GM13977 (cell line): ENCODE measurements at places on chromosomes 11 and 22.

GRCh38 chr11:76207642-76208401 is 1.5 kb upstream of the WNT11 start:
- DNase-seq: peak; percentile 93

DNA sequence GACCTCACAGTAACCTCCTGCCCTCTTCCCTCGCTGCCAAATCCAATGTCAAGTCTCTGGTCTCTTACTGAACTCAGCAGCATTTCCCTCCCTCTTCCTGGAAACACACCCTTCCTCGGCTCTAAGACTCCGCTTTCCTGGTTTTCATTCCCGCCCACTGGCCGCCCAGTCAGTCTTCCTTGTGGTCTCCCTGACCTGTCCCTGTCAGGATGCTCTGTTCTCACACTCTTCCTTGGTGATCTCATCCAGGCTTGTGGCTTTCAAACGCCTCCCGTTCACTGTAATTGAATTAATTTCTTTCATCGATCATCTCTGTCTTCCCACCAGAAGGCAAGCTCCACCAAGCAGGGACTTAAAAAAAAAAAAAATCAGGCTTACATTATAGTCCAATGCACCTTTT is 33.5 kb downstream of the MYO18B start:
- no peak for DNase-seq

DNA sequence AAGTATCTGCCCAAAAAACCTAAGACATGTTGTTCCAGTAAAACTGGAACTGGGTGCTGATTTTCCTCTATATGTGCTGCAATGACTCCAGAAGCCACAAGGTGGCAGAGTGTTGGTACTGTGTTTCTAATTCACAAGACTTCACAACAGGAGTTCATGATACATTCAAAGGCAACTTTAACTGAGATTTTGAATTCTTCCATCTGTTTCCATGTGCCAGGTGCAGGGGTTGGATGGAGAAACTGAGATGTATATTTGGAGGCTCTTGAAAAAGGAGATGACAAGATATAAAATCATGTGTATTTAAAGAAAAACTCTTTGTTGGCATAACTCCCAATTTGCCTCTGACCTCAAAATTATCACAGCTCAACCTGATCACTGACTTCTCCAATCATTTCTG is 1098.6 kb upstream of the CCDC90B start:
- DNase-seq: peak; percentile 20

- DNase-seq: no peak
Measured at GRCh38 chr22:37870273-37870672, 21.1 kb downstream of the EIF3L start.

DNA sequence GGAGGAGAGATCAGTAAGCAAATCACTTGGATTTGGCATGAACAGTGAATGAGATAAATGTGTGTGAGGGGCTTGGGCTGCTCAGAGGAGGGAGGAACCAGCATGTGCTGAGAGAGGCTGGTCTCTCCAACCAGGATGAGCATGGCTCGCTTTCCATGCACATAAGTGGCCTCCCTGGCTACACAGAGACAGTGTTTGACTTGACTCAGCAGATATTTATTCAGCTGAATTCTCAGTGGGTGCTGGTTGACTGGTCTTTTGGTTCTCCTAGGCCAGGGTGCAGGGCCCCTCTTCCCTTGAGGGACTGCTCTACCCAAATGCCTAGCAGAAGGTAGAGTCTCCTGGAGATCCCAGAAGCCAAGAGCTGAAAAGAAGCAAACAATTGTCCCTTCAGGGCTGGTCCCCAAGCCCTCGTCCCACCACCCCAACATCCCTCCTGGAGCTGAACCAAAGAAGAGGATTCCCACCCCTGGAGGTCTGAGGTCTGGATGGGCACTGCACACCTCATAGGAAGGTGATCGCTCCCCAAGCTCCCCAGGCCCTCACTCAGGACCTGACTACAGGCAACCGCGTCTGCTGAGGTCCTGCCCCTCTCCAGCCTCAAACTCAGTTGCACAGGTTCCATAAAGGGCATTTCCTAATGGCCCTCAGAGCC is 3.3 kb upstream of the TRIM29 start:
- DNase-seq: peak; percentile 3

DNA sequence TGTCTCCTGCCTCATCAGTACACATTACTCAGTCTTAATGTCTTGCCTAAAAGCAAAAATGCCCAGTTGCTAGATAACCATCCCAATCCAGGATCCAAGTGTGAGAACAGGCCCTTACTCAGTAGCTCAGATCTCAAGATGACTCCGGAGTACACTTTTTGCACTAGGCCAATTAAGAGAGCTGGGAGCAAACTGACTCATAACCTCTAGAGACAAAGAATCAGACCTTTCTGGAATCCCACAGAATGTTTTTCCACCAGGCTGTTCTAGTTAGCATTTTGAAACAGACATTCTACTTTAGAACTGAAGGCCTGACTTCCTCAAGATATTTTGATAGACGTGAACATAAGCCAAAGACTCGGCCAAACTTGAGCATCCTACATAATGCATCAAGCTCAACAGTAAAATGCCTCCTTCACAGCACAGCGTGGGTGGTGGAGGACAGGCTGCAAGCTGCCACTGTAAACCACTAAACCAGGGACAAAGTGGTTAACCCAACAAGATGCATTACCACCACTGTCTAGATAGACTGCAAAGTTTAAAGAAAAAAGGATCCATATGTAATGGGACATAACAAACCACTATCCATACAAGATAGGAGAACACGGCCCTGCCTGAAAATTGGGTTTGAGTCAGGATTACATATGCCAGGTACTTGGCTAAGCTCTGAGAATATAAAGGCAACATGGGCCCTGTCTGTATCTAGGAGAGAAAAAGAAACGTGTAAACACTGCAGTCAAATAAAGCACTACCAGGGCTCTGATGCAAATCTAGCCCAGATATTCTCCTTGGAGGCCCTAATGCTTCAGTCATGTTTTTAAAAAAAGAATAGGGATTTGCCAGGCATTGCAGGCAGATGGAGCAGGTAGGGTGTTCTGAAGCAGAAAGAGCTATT is 48.3 kb downstream of the MYH9 start:
- no peak for DNase-seq

- no peak for DNase-seq
Measured at GRCh38 chr11:72842653-72843330, 28.6 kb downstream of the ATG16L2 start.

- no peak for DNase-seq
Measured at GRCh38 chr22:49589301-49589700, 238.4 kb downstream of the BRD1 start.

DNA sequence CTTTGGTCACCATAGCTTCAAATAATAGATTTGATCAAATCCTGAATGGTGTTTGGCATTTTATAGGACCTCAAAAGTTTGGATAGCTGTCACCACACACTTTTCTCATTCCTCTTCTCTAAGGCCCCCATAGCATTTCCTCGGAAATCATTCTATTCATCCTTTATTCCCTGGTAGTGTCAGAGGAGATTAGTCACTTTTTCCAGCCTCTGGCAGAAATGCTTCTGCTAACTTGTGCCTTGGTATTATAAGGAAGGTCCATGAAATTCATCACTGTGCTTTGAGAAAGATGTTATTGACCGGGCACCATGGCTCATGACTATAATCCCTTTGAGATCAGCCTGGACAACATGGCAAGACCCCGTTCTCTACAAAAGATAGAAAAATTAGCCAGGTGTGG is 19.7 kb upstream of the NUP160 start:
- DNase-seq: no peak

- DNase-seq: no peak
Measured at GRCh38 chr22:19357270-19358105, 66.0 kb upstream of the CLTCL1 start.

DNA sequence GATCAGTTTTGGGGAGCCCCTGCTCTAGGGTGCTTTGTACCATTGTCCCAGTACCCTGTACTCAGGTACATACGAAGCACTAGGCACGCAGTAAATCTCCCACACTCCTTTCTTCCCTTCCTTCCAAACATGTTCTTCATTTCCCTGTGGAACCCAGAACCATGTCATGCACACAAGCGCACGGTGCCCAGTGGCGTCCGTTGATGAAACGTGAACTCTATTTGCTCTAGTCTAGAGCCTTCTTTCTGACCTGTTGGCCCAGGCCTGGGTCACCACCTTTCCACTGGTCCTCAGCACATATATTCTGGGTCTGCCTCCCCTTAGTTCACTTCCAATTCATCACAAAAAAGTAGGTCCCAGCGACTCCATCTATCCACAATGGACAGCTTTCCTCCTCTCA is 7.0 kb downstream of the USH1C start:
- DNase-seq: no peak

- DNase-seq: no peak
Measured at GRCh38 chr11:31247321-31247720, 122.2 kb downstream of the DCDC1 start.
